Thoracic aorta (tissue), 2 donors: ENCODE measurements at places on chromosomes 1 and 21. TPM values are rescaled to one million over a fixed set of nuclear protein-coding genes. Genes with fewer than 3 reads are reported as not detected.
A peak's percentile ranks its signal among the peaks of the same experiment; 100 is the strongest.

The CASZ1 gene
- 20.6 TPM for total RNA-seq

The C1orf115 gene
- total RNA-seq, result 6.8 TPM

DNA sequence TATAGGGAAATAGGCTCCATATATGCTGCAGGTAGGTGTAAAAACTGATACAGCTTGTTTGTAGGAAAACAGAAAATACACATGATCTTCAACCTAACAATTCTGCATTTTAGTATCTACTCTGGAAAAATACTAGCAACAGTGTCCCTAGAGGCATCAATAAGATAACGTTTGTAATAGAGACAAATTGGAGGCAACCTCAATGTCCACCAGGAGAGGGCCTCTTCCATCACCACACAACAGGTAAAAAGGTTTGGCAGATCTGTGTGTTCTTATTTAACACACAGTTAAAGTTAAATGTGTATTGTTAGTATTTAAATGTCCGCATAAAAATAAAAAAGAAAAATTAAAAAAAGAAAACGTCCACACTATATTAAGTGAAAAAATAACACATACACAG is 5.4 kb downstream of the EIF2D start:
- no peak for DNase-seq

GRCh38 chr1:233240829-233241682 is 54.5 kb downstream of the PCNX2 start:
- no peak for DNase-seq

GRCh38 chr1:207822602-207823451 is 71.0 kb downstream of the CD46 start:
- DNase-seq, result peak; percentile 91

GRCh38 chr1:42482635-42483153 is 19.6 kb downstream of the CCDC30 start:
- DNase-seq, result no peak
